ENCODE measurements at places on chromosomes 2 and 18. TPM values are rescaled to one million over a fixed set of nuclear protein-coding genes. Genes with fewer than 3 reads are reported as not detected.

DNA sequence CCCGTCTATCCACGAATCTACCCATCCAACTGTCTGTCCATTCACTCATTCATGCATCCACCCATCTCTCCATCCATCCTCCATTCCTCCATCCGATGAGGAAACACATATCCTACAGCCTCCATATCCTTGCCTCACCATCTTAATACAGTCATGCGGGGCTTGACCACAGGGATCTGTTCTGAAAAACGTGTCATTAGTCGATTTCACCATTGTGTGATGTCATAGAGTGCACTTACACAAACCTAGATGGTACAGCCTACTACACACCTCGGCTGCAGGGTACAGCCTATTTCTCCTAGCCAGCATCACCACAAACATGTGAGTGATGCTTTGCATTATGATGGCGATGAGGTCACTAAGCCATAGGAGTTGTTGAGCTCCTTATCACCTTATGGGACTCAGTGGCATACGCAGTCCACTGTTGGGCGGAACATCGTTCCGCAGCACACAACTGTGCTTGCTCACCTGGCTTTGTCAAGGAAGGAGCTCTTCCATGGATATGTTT is 1.9 kb upstream of the NT5DC4 start:
- DNase-seq, result no peak

DNAJC10 gene
- 166 TPM for total RNA-seq

ALPI gene
- not detected for total RNA-seq

SP5 gene
- total RNA-seq, result not detected

DNA sequence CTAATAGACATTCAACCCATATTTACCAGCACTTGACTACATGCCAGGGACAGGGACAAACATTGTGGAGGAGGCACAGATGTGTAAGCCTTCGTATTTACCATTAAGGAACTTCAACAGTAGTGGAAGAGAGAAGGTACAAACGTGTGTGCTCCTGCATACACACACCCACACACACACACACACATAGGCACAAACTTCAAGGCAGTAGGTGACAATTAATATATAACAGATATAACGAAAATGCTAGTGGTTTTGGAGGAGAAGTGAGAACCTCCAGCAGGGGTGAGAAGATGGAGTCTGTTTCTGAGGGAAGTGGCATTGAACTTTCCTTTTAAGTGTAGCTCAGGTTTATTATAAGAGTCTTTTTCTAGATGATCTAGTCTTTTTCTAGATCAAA is 231.1 kb downstream of the SETBP1 start:
- no peak for DNase-seq
